Activated CD4-positive, alpha-beta T cell treated with anti-CD3 and anti-CD28 coated beads, Interleukin-2, amount 50 U/mL, for 48 hours (primary cell): ENCODE measurements at places on chromosomes 11 and 22.
A peak's percentile ranks its signal among the peaks of the same experiment; 100 is the strongest.

DNA sequence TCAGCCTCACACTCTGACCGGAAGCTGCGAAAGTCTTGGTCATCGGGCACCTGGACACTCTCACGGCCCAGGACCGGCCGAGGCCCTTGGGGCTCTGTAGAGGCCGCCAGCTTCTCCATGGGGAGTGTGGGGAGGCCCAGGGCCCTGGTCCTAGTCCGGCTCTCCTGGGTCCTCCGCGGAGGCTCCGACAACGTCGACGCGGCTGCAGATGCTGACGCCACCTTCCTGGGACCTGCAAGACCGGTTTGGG is 12.9 kb downstream of the STARD10 start:
- DNase-seq = no peak

DNA sequence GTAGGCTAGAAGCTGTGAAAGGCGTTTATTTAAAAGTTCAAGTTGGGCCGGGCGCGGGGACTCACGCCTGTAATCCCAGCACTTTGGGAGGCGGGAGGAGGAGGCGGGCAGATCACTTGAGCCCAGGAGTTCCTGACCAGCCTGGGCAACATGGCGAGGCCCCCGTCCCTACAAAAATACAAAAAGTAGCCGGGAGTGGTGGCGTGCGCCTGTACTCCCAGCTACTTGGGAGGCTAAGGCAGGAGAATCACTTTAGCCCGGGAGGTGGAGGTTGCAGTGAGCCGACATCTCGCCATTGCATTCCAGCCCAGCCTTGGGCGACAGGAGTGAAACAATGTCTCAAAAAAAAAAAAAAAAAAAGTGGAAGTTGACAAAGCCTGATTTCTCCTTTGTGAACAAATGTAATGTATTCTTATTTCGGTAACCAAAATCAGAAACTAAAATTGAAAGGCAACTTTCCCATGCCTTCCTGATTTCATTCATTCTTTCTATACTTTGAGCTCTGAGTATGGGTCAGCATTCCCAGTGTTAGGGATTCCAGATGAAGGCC is 825 bp downstream of the PTPMT1 start:
- DNase-seq = peak; percentile 24

- DNase-seq = no peak
These were observed 87.7 kb downstream of the GRAMD1B start for GRCh38 chr11:123517559-123518364.

DNA sequence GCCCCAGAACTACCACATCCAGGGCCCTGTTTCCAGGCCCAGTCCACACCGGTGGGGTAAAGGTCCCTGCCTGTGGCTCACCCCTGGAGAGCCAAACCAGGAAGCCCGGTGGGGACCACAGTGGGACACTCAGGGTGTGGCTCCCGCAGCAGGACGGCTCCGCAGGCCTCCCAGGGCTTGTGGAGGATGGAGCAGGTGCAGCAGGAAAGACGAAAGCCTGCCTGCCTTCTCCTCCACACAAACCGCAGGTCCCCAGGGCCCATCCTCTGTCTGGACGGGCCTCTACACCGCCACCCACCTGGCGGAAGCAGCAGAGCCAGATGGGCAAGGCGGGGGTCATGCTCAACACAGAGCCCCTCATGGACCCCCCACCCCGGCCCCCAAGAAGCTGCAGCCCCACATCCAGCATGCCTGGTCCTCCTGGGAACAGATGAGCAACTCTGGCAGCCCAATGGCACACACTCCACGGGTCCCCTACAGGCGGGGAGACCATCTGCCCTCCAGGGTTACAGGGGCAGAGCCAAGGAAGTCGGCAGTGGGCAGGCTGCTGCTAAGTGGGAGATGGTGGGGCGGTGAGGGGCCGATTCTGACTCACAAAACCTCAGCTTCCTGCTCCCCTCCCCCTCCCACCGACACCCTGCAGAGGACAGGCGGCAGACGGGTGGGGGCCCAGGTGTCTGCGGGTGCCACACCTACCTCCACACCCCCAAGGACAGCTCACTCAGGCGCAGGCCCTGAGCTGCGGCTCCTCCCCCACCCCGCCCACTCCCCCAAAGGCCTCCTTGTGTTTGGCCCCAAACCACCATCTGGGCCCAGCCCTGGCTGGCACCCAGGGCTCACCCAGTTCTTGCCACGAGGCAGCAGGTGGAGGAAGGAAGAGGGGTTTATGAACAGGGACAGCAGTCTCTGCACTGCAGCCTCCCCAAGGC is 5.2 kb downstream of the SBF1 start:
- DNase-seq = peak; percentile 92

GRCh38 chr11:9681583-9682372 is 17.9 kb downstream of the SWAP70 start:
- DNase-seq = no peak

GRCh38 chr22:48783821-48784266 is 1043.8 kb downstream of the BRD1 start:
- no peak for DNase-seq

DNA sequence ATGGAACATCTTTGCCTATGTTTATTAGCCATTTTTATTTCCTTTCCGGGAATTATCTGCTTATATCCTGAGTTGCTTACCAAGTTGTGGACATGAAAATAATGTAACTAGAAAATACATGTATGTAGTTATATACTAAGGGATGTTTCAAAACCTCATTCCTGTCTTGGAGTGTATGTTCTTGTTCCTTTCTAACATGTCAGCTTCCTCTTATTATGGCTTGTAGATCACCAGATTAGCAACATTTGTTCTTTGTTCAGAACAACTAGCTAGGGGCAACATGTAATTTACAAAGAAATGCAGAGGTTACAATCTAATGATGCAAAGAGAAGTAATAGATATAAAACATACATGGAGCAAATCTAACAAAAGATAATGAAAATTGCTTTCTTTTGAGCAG is 13.1 kb upstream of the TMEM123 start:
- no peak for DNase-seq

GRCh38 chr22:21054046-21054713 is 8.4 kb downstream of the LRRC74B start:
- DNase-seq = no peak

DNA sequence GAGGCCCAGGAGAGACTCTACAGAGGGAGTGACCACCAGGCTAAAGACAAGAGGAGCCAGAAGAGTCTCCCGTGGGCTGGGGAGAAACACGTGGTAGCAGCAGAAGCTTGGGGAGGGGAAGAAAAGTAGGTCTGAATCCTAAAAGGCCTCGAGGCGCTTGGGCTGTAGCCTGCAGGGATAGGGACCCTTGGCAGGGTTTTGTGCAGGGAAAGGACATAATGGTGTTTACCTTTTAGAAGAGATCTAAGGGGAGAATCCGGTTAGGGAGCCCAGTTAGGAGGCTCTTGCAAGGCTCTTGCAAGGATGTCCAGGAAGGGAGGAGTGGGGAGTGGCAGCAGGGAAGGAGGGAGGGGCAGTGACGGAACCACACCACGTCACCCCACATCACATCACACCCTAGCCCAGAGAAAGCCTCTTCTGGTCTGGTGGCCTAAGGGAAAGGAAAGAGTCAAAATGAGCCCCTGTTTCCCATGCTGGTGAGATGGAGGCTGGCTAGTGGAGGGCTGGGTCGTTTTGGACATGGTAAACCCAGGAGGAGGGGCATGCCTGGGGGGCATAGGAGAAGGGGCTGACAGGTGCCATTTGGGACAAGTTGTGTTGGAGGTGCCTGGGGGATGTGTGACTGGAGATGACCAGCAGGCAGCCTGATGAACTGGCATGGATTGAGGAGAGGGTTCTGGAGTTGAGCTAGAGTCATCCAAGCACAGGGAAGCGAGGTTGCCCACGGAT is 6.2 kb upstream of the FAM83F start:
- no peak for DNase-seq

DNA sequence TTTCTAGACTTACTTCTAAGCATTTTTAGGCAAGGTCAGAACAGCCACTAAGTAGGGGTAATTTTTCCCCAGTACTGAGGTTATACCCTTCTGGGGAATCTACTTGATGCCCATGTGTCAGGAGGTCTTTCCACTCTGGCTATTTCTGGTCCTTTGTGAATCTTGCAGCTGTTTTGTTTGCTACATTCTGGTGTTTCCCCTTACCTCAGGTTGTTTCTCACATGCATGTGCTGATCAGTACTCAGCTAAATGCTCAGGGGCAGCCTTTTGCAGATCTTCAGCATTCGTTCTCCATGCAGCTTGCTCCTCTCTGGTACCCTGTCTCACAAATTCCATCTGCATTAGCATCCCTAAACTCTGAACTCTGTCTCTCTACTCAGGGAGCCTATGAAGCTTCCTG is 303.6 kb downstream of the SOX6 start:
- no peak for DNase-seq

GRCh38 chr11:35856756-35857155 is 87.1 kb upstream of the LDLRAD3 start:
- DNase-seq = no peak

DNA sequence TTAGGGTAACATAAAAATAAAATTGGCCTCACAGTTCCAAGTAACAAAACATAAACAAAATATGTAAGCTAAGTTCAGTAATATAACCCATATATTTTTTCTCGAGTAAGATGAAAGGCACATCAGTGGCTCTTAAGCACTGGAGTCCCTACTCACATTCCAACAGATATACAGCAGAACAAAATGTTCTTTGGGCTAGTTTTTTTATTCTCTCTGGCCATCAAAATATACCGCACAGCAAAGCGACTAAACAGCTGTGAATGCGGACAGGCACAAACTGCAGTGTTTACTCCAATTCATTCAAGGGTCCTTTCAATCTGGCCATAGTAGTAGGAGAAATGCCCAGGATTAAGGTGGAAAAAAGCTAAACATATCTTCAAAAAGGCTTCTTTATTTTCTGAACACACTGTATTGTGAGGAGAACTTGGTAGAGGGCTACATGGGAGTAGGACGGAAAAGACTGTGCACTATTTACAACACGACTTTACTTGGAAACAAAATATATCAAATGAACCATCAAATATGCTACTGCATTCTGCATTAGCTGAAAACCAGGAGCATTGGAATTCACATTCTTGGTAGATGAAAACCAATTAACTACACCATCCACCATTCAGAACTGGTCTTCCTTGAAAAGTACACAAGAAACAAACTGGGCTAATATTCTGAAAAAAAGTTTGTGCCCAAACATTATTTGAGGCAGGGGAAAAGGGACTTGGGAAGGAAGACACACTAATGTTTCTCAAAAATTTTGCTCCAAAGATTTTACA is 4.4 kb downstream of the CDON start:
- DNase-seq = no peak

- DNase-seq = peak; percentile 88
These were observed 41.0 kb upstream of the CD5 start for GRCh38 chr11:61061081-61061826.

DNA sequence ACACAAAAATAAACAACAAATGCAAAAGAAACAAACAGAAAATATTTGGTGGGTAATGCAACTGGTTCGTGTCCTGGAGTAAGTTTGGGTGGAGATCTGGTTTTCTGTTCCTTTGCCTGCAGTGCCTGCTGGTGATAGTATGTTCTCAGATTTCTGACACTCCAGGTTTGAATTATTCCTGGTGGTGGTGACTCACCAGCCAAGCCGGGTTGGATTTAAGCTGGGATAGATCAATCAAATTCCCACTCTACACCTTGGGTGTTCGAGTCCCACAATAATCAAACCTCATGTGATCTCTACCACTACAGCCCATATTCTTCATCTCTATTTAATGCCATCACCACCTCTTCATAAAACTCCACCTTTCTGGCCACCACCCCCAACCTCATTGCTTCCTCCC is 421.8 kb downstream of the NTM start:
- no peak for DNase-seq

DNA sequence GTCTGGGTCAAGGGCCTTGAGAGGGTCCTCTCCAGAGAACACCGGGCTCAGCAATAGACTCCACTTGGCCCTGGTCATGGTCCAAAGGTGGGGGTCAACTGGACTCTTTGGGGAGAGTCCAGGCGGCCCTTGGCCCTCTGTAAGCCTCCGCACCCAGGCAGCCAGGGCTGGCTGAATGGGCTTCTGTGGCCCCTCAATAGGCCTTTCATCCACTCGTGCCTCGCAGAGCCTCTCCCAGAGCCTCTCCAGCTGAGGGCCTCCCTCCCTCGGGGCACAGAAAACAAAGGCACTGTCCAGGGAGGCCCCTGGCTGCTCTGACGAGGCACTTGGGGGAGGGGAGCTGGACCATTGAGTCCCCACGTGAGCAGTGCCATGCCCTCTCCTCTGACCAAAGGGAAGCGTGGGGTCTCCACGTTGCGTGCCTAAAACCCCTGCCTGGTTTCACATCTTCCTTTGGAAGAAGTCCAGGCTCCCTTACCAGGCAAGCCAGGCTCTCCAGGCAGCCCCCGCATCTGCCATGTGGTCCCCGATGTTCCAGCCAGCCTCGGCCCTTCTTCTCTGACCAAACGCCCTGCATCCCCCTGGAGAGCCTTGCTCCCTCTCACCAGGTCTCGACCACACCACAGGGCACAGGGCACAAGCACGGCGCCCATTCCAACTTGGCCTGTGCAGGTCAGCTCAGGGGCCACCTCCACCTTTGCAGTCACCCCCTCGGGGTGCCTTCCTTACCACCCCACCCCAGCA is 15.5 kb downstream of the KIAA0930 start:
- DNase-seq = no peak

DNA sequence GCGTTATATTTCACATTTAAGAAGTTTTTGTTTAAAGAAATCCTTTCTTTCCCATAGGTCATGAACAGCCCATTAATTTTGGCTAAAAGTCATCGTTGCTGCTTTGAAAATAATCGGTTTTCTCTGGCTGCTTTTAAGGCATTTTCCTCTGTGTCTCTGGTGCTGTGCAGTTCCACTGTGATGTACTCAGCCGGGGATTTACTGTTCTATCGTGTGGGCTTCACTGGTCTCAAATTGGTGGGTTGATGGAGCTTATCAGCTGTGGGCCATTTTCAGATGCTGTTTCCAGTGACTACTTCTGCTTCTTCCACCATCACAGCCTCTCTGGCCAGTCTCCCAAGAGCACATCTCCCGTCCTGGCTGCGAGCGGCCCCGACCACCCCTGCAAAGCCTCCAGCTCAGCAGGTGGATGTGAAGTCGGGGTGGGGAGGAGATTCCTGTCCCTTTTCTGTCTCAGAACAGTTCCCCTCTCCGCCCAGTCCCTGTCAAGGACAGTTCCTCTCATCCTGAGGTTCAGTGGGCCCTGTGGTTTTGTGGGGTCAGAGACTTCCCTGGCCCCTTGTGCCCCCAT is 20.3 kb downstream of the IFITM10 start:
- no peak for DNase-seq

DNA sequence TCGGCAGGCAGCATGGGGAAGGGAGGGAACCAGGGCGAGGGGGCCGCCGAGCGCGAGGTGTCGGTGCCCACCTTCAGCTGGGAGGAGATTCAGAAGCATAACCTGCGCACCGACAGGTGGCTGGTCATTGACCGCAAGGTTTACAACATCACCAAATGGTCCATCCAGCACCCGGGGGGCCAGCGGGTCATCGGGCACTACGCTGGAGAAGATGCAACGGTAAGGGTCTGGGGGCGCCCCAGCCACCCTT is 204 bp downstream of the FADS2 start:
- no peak for DNase-seq

DNA sequence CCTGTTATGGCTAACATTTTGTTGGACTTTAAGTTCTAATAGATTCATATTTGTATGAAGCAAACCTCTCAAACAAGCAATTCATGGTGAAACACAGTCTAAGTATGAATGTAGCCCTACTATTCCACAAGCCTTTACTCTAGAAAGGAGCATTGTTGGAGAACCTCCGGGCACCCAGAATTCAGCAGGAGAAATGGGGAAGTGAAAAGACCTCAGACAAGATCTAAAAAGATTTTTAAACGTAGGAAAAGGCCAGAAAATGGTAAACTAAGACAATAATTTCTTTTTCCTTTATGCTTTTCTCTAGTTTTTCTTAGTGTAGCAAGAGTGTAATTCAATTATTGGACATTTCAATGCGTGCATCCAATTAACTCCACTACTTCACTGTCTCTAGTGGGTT is 426.4 kb downstream of the INSC start:
- no peak for DNase-seq
